HAP-1 (cell line): ENCODE measurements at places on chromosomes 5 and 9.

DNA sequence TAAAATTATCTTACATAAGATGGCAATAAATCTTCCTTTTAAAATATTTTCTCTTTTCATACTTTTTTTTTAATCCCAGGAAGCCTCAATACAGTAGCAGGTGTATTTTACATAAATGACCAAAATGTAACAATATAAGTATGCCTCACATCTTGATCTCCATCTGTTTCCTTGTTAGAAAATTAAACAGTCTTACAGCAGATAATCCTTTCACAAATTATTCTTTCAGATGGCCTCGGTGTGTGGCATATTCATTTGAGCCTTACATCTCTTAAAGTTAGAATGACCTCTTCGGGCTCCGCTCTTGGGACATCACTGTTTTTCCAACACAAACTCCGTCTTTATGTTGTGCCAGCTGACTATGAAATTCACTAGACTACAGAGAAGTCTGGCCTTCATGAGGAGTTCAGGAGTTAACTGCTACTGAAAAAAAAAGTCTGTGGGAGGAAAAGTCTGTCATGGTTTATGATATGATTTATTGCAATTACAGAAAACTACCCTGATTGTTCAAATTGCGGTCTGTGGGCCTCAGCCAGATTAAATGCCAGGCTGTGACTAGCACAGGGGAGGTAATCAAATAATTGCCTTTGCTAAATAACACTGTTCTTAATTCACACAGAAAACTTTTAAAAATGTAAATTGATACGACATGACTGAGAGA is 292.9 kb upstream of the PUM3 start:
- DNase-seq: no peak

- no peak for DNase-seq
These were observed 513.0 kb downstream of the MTRR start for GRCh38 chr5:8381972-8382371.

- no peak for DNase-seq
These were observed 84.7 kb upstream of the BRINP1 start for GRCh38 chr9:119453980-119454379.

DNA sequence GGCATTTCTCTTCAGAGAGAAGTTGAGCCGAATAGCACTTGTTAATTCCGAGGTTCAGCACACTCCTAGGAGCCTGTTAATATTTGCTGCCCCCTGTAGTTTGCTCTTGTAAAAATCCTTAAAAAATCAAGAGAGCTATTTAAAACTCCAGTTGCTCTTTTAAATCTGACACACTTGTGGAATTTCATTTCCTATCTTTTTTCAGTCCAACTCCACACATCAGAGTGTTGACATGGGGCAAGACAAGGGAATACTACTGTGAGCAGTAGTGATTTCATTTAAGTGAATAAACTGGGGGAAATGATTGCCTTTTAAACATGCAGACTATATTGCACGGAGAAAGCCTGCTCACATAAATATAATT is 1096.3 kb upstream of the DMAC1 start:
- DNase-seq: peak; percentile 35

DNA sequence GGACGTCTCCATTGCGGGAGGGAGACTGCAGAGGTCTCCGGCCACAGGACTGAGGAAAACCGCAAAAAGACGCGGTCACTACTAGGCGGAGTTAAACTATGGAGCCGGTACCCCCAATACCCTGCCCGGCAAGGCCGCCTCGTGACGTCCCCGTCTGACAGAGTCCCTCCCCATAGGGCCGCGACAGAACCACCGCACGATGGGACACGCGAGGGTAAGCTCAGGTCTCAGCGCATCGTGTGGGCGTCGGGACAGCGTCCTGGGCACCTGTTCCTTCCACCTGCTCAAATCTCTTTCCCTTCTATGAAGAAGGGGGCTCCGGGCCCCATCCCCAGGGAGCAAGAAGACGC is 35.2 kb upstream of the GLDC start:
- no peak for DNase-seq

DNA sequence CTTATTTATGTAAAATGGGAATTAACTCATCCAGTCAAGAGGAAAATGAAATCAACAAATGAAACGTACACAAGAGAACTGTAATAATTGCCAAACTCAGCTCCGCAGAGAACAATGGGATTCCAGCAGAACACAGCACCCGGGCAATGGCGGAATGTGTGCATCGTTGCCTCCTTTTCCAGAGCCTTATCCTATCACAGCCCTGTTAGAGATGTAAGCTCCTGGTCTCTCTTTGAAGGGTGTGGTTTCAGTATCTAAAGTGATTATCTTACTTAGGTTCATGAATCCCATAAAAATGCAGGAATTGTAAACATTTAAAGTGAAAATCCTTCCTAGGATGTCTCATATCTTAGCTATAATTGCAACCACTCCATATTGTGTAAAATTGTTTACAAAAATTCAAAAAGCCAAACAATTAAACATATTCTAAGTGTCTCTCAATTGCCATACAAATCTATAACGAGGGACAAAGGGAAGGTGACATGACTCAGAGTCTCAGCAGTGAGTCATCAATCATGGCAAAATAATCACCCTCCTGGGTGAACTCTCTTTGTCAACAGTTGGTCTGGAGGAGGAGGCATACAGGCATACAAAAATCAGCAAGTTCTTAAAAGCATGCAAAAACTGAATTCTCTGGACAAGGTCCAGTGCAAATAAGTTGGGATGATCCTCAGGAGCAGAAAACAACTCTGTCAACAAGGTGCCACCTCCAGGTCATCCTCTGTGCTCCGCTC is 22.6 kb downstream of the SEMA5A start:
- peak; percentile 26 for DNase-seq

DNA sequence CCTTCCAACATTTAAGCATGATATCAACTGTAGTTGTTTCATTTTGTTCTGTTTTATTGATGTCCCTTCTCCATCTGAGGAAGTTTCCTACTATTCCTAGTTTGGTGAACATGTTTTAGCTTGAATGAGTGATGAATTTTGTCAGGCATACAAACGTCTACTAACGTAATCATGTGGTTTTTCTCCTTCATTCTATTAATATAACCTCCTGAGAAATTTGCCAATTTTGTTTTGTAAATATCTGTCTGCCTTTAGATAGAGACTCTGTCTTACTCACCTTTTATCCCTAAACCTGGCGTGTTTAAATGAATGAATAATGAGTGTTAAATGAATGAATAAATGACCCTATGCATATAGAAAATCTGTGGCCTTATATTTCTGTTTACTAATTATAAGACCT is 26.5 kb upstream of the NREP start:
- DNase-seq: no peak

GRCh38 chr9:20996809-20997208 is 34.6 kb downstream of the HACD4 start:
- DNase-seq: no peak

- no peak for DNase-seq
These were observed 279.1 kb downstream of the MAST4 start for GRCh38 chr5:66875315-66875714.

DNA sequence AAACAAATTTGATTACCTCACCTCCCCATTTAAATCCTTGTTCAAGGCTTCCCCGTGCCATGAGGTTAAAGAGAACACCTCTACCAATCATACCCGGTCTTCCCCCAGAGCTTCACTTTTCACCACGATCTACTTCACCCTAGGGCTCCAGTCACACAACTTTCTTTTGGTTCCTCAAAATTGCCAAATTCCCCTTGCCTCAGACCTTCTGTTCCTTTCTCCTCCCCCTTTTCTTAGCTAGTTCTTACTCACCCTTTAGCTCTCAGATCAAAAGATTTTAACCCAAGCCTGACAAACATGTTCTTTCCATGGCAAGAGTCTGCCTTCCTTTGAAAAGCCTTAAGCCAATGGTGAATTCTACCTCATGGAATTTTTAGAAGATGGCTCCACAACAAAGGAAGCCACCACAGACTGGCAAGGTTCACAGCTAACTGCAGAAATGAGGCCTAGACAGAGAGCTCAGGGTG is 56.7 kb downstream of the MAPKAP1 start:
- no peak for DNase-seq

DNA sequence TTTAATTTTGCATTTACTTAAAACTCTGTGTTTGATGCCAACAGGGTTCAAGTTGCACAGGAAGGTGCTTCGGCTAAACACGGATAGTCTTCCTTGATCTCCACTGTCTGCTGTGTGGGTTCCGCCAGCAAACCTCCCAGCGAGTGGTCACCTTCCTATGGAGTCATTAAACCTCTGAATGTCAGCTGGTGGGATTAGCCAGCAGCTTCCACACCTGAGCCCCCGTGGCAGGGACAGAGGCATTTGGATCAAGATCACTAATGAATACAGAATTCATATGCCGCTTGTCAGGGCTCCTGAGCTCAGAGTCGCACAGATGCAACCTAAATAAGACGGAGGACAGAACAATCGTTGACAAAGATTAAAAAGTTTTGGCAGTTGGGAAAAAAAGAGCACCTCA is 39.5 kb downstream of the PSMB7 start:
- no peak for DNase-seq

- DNase-seq: no peak
These were observed 752 bp upstream of the ANKH start for GRCh38 chr5:14872070-14872989.

DNA sequence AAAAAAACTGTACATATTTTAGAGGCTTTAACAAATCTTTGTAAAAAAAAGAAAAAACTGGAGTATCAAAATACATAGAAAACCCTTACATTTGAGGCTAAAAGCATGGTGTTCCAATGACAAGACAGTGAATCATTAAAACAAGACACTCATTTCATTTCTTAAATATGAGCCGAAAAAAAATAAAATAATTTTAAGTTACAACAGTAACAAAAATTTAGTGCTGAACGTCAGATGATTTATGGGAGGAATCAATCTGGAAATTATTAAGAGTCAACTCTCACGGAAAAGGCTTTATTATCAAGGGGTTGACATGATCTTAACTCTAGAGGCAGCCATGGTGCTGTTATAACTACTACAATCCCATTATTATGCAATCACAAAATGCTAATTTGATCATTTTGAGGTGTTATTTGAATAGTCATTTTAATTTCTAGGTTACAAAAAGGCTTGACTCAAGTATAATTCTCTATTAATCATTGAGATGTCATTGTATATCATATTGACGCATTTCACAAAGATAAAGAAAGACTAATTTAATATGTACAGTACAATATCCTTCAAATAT is 51.9 kb downstream of the MAPKAP1 start:
- DNase-seq: no peak

GRCh38 chr5:172548981-172549687 is 91.9 kb upstream of the NEURL1B start:
- DNase-seq: no peak

DNA sequence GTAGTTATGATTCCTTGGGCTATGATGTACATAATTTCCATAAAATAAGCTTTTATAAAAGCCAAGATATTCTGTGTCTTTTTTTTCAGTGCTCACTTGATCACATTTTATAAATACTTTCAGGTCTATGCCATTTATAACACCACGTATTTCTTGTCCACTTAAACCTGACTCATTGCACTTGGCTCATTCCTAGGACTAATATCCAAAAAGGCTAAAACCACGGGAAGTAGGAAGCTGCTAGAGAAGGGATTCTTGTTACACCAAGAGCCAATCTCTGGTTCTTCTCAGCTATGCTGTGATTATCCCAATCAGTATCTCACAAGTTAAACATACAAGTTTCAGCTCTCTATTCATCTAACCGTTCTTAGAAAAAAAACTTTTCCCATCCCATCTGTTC is 80.4 kb upstream of the CDH6 start:
- no peak for DNase-seq

DNA sequence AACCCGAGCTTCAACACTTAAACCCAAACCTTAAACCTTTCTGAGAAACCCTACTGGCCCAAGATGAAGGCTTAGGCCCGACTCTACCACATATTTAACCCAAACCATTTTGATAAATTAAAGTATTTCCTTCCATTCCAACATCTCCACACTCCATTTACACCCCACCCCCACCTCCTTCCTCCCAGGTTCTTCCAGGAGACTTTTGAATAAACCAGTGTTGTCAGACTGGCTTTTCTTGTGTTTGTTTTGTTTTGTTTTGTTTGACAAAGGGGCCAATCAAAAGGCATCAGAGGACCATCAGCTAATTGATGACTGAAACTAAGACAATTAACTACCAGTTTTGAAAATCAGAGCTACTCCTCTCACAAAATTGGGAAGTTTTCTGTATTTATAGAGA is 4.6 kb upstream of the ZNF608 start:
- no peak for DNase-seq

DNA sequence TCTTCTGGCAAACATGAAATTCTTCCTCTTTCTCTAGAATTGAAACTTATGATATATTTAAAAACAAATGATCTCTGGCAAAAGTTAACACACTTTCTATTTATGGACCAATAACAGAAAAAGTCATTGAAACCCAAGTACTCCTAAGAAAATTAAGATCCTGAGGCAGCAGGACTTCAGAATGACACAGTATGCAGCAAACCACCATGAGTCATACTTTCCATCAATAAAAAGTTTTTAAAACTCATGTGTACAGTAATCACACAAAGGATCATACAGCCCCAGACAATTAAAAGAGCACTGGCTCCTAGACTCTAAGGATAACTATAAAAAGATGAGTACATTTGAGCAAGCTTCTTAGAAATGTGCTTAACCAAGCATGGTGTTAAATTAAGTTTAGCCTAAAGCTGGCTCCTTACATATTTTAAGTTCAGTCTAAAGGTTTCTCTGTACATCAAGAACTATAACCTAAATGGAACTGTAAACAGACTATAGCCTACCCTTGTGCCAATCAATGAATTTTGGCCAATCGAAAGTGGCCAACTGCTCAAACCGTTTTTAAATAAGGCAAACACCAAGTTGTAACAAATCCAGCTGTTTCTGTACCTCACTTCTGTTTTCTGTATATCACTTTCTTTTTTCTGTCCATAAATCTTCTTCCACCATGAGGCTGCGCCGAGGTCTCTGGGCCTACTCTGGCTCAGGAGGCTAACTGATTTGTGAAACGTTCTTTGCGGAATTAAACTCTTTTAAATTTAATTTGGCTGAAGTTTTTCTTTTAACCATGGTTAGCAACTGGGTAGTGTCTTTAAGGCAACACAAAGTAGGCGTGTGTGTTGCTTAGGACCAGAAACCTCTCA is 232.1 kb upstream of the PIK3R1 start:
- no peak for DNase-seq

- no peak for DNase-seq
These were observed 54.7 kb downstream of the SECISBP2 start for GRCh38 chr9:89372979-89373378.

DNA sequence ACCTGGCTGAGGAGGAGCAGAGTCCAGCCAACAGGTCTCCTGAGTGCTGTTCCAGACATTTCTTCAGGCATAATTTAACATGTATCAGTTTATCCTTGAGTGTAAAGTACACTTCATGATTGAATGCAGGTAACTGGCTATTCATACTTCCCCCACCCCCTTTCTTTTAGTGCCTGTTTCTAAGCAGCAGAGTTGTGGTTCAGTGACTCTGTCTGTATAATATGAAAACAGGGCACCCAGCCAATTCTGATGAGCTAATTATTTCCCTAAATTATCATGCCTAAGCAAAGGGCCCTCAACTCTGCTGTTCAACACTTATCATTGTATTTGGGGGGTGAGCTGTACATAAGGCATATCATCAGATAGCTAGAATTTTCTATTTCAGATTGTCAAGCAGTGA is 51.9 kb upstream of the ZSWIM6 start:
- DNase-seq: no peak

- DNase-seq: no peak
These were observed 871.4 kb upstream of the CDH10 start for GRCh38 chr5:25516141-25516540.

GRCh38 chr5:7395947-7396712 is at the start of gene ADCY2:
ADCY2 (plus strand) TSS chr5:7396138; CDS start chr5:7396297, 159 bp downstream.
- no peak for DNase-seq
